ENCODE measurements at places on chromosomes 1 and 21. TPM values are rescaled to one million over a fixed set of nuclear protein-coding genes. Genes with fewer than 3 reads are reported as not detected.

RCSD1 gene
- 9.9 TPM for total RNA-seq

PTPRU gene
- total RNA-seq, result 31.6 TPM

CD1C gene
- total RNA-seq, result not detected

CELF3 gene
- total RNA-seq, result not detected

COL9A2 gene
- total RNA-seq, result 0.21 TPM

BNIPL gene
- 0.96 TPM for total RNA-seq

ITLN1 gene
- not detected for total RNA-seq

SLC45A3 gene
- 0.32 TPM for total RNA-seq

UBE2U gene
- total RNA-seq, result not detected

TMEM200B gene
- total RNA-seq, result 0.99 TPM

PRAMEF27 gene
- total RNA-seq, result not detected

PPCS gene
- total RNA-seq, result 37.7 TPM

LIPI gene
- not detected for total RNA-seq

S100A16 gene
- 57.2 TPM for total RNA-seq

SRSF11 gene
- 47.0 TPM for total RNA-seq

SAMD11 gene
- 6.9 TPM for total RNA-seq

CKS1B gene
- 13.8 TPM for total RNA-seq

ARMH1 gene
- total RNA-seq, result 0.59 TPM

NECTIN4 gene
- not detected for total RNA-seq

TNFSF4 gene
- total RNA-seq, result 0.08 TPM

OXCT2 gene
- 0.23 TPM for total RNA-seq

CACNA1S gene
- total RNA-seq, result 92.2 TPM

TNFAIP8L2 gene
- total RNA-seq, result 1.3 TPM

KCNK2 gene
- 1.4 TPM for total RNA-seq

LCA5L gene
- total RNA-seq, result 4.3 TPM

LCE2B gene
- not detected for total RNA-seq

Measured in psoas muscle (tissue), 8 donors.